Stimulated activated CD4-positive, alpha-beta T cell treated with anti-CD3 and anti-CD28 coated beads, Interleukin-12 subunit alpha, Interleukin-12 subunit beta, amount 100 ng/mL, for 48 hours (primary cell): ENCODE measurements at places on chromosomes 5 and 9.

- no peak for DNase-seq
These were observed 63.8 kb downstream of the ANGPTL2 start for GRCh38 chr9:127058645-127059021.

GRCh38 chr9:93501406-93501805 is 48.0 kb upstream of the FAM120AOS start:
- no peak for DNase-seq

- no peak for DNase-seq
These were observed 76.1 kb downstream of the ITGA1 start for GRCh38 chr5:52863715-52864290.

- no peak for DNase-seq
These were observed 30.6 kb downstream of the RORB start for GRCh38 chr9:74527718-74528117.

- no peak for DNase-seq
These were observed 123.0 kb upstream of the MTAP start for GRCh38 chr9:21679432-21679831.

DNA sequence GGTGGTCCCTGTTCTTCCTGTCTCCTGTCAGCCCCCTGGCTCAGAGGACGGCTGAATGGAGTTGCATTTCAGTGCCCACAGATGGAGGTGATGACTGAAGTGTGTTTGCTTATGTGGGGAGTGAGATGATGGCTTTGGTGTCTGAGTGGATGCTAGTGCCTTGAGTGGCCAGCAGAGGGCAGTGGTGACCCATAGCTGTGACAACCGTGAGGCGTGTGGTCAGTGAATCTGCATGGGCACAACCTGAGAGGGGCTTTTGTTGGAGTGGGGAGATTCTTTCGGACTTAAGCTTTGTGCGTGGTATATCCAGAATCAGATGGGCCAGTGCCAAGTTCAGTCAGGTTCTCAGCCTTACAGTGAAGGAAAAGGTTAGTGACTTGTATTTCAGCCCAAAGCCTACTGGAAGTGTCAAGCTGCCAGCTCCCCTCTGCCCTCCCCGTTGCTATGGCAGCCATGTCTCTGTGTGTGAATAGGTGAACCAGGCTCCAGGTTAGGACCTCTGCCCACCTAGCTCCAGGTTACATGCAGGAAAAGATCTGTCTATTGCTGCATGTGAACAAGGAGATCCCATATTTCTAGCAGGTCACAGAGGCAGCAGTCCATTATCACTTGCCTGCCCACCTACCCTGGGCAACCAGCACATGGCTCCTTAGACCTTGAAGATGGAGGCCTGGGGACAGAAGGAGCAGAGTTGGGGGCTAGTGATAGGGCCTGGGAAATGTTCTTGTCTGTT is 14.7 kb upstream of the CXXC5 start:
- peak; percentile 48 for DNase-seq

DNA sequence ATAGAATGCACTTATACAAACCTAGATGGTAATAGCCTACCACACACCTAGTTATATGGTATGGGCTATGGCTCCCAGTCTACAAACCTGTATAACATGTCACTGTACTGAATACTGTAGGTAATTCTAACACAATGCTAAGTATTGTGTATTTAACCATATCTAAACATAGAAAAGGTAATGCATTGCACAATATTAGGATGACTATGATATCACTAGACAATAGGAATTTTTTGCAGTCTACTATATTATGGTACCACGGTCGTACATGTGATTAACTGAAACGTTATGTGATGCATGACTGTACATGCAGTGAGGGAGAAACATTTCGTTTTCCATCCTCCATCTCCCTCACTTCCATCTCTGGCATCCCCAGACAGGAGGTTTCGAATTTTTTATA is 130.5 kb downstream of the ELAVL2 start:
- DNase-seq, result no peak

DNA sequence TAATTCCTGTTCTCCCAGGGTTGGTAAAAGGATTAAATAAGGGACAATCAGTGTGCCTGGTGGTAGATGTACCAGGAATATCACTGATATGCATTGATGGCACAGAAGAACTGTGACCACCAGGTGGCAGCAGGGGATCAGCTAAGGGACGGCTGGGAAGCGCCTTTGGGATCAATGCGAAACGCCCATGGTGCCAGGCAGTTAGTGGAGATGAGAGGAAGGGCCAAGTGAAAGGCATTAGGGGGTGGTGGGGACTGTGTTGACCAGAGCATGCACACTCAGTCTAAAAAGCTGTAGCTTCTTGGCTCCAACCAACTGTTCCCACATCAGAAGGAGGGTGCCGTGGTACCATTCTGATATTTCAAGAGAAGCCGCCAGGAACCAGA is 55.6 kb downstream of the ARHGEF37 start:
- DNase-seq, result peak; percentile 70

GRCh38 chr9:78753039-78753438 is 456.1 kb downstream of the PSAT1 start:
- no peak for DNase-seq

- no peak for DNase-seq
These were observed 214.3 kb downstream of the TRIO start for GRCh38 chr5:14357441-14357840.

- no peak for DNase-seq
These were observed 5.2 kb downstream of the VAV2 start for GRCh38 chr9:133986774-133987445.

DNA sequence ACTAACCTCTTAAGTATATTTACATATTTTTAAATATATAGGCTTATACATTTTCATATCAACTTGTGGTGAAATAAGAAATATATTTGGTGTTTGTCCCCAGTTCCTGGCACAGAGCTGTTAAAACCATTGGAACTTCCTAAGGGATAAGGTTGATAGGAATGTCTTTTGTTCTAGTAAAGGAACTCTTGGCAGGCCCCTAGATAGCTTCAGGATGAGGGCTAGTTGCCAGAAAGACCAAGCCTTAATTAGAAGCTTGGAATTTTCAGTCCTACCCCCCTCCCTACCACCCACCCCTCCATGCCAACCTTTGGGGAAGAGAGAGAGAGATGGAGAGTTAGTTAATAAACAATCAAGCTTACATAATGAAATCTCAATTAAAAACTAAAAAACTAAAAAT is 638.6 kb upstream of the ACO1 start:
- DNase-seq, result no peak

DNA sequence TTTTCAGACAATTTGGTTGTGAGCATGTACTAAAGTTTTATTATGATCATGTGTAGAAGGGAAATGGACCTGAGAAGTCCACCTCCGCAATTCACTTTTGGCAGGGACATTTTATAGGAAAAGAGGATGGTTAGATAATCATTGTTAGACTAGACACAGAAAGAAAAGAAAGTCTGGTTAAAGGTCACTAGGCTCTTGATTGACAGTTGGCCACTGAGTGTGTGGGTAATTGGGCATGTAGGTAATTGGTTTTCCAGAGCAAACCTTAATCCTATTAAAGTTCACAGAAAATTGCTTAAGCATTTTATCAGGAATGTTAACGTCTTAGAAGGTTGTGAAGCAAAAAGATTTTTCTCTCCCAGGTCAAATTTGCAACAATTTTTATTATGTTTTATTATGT is 158.5 kb upstream of the CLINT1 start:
- DNase-seq, result no peak

DNA sequence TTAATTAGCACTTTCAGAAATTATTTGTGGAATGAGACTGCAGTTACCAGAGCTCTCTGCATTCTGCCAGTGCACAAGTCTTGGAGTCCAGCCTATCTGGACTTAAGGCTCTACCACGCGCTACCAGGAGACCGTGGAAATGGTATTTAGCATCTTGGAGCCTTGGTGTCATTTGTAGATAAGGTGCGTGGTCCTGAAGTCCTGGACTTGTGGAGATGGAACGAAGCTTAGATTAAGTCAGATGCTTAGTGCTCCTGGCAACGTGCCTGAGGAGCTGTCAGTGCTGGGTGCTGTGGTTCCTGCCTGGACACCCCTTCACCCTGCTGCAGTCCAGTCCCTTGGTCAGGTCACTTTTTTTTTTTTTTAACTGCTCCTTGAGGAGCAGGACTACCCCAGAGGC is 59.7 kb downstream of the RCL1 start:
- no peak for DNase-seq

DNA sequence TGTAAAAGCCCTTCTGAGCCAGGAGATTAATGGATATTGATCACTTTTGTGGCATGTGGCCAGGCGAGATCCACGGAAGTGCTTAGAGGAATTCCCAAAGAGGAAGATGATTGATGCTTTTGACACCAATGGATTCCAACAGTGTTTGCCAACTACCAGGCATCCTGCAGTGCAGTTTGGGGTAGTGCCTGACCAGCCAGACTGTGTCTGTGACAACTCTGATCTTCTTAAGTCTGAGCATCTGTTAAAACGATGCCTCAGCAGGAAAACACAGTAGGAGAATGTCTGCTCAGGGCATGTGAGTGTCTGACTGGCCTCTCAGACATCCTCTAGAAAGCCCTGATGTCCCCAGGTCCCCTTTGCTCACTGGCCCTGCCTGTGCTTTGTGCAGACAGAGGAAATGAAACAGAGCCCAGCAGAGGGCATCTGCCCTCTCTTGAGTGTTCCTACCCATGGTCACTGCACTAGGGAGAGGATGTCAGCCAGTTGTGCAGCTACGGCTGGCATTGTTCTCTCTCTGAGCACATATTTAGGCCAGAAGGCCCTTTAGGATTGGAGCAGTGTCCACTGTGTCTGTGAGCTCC is 57.0 kb downstream of the TRPC7 start:
- no peak for DNase-seq

- DNase-seq, result no peak
These were observed 1.3 kb downstream of the MIGA2 start for GRCh38 chr9:129037767-129038098.

- no peak for DNase-seq
These were observed 21.2 kb downstream of the HSPB3 start for GRCh38 chr5:54476682-54477081.
